Activated CD4-positive, alpha-beta T cell treated with anti-CD3 and anti-CD28 coated beads for 36 hours (primary cell): ENCODE measurements at places on chromosomes 1 and 21.

GRCh38 chr1:29991025-29991424 is 732.4 kb downstream of the MATN1 start:
- no peak for DNase-seq

- DNase-seq: no peak
Observed at GRCh38 chr1:226568975-226569741, 20.6 kb downstream of the STUM start.

GRCh38 chr1:60255565-60255964 is 182.0 kb upstream of the C1orf87 start:
- DNase-seq: no peak

GRCh38 chr1:17561561-17561985 is 22.1 kb downstream of the ARHGEF10L start:
- DNase-seq: no peak

- no peak for DNase-seq
Observed at GRCh38 chr1:31409946-31410858, 2.8 kb upstream of the SERINC2 start.

- no peak for DNase-seq
Observed at GRCh38 chr1:6424000-6424565, 493 bp upstream of the ESPN start.

GRCh38 chr1:32960819-32961355 is 3.7 kb downstream of the RNF19B start:
- no peak for DNase-seq

GRCh38 chr1:156836041-156836654 is 19.5 kb upstream of the SH2D2A start:
- peak; percentile 70 for DNase-seq

DNA sequence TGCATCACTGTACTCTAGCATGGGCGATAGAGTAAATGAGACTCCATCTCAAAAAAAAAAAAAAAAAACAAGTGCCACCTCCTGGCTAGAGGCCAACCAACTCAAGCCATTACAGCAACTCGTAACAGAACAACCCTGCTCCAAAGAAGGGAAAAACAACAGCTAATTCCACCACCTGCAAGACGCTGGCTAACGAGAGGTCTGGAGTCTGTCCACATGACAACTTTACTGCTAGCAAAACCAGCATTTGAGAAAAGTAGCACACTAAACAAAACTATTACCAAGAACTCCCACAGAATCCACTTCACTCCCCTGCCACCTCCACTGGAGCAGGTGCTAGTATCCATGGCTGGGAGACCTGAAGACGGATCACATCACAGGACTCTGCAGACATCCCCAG is 24.1 kb upstream of the EGLN1 start:
- no peak for DNase-seq

DNA sequence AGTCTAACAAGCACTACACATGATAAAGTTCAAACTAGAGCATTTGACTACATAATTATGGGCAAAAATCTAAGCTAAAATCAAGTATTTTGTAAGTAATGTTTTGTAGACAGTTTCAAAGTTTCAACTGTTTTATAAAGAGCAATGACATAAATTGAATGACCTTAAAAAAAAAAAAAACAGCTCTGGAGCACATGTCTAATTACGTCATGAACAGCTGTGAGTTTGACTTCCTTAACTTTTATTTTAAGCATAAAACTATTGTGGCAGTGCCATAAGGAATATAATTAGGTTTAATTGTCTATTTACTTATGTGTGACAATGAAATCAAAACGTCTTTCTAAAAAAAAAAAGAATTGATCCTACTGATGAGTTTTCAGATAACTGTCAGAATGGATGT is 272.5 kb upstream of the LRRC7 start:
- no peak for DNase-seq

DNA sequence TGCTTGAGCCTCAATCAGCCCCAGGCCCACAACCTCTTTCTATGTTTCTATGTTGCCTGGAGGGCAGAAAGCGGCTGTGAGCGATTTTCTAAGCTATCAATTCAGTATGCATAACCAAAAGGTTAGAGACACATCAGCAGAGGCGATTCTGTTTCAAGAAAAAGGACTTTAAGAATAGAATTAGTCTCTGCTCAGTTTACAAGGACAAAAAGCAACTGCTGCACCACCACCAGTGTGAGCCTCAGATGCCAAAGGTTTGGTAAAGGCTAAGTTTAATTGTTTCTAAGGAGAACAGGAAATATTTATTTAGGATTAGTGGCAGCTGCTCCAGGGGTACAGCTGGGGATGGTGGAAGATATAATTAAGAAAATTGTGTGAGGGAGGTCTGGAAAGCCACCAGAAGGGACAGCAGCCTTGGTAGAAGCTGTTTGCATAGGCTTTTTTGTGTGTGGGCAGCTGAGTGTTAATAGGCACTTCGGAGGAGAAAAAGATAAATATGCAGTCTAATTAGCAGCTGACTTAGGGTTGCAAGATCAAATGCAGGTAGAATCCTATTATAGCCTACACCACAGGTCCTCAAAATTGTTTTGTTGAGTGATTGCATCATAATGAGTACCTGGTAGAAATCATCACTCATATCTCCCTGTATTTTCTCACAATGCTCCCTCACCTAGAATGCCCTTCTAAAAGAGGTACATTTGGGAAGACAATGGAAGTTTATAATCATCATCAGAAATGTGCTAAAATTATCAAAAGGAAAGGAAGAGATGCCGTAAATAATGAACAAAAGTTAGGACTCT is 35.8 kb downstream of the ZC3H11B start:
- DNase-seq: no peak

DNA sequence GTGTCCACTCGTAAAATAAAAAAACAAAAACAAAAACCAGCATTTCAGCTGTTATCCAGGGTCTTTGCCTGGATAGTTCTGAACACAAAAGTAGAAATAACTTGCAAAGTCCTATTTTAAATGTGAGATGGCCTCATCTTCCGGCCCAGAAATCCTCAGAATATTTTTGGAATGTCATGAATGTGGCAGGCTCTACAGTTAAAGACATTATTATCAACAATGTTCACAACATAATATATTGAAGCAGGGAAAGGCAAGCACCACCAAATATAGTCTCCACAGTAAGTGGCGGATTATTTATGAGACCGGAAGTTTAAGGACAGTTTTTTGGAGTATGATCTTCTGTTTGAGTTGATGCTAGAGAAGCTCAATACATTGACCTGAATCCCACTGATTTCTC is 1.2 kb upstream of the C1orf198 start:
- DNase-seq: no peak

- DNase-seq: no peak
Observed at GRCh38 chr1:71986160-71986559, 296.2 kb downstream of the NEGR1 start.

GRCh38 chr1:20538760-20539551 is 13.4 kb upstream of the FAM43B start:
- no peak for DNase-seq
